ENCODE measurements at places on chromosomes 4 and X.

DNA sequence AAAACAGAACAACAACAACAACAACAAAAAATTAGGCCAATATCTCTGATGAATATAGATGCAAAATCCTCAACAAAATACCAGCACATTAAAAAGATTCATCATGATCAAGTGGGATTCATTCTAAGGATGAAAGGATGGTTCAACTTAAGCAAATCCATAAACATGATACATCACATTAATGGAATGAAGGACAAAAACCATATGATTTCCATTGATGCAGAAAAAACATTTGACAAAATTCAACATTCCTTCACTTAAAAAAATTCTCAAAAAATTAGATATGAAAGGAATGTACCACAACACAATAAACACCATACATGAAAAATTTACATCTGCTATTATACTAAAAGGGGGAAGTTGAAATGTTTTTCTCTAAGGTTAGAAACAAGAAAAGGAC lies 103.3 kb downstream of the IL15 start:
- DNase-seq: no peak

- DNase-seq: no peak
Observed at GRCh38 chr4:159463235-159463634, 360.4 kb downstream of the RAPGEF2 start.

DNA sequence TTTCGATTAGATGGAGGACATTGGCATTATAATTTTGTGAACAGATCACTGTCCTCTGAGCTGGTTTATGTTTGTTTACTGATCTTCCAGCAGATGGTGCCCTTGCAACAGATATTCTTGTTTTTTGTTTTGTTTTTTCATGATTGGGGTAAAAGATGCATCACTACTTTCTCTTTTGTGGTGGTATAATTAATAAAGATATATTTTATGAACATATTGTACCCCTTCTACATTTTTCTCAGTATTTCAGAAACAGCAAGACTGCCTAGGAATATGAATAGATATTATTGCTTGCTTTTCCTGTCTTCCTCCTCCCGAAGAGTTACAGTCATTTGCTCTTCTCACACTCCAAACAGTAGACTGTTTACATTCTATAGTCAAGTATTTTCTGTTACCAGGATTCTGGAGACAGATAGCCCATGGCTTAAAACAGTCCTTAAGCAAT lies 905.2 kb downstream of the TRAM1L1 start:
- no peak for DNase-seq

GRCh38 chrX:134628663-134629062 lies 29.6 kb downstream of the PLAC1 start:
- no peak for DNase-seq

DNA sequence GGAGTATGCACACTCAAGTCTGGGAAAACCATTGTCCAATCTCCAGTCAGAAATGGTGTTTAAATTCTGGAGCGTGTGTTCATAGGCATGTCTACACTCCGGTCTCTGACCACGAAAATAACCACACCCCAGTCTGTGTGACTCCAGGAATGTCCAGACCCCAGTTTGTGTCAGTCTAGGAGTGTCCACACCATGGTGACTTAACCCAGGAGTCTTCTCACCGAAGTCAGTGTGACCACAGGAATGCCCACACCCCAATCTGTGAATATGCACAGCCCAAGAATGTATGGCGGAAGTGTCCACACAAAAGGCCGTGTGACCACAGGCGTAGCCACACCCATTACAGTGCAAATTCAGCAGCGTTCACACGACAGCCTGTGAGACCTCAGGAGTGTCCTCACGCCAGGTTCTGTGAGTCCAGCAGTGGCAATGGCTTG lies 11.4 kb downstream of the FTSJ1 start:
- no peak for DNase-seq

DNA sequence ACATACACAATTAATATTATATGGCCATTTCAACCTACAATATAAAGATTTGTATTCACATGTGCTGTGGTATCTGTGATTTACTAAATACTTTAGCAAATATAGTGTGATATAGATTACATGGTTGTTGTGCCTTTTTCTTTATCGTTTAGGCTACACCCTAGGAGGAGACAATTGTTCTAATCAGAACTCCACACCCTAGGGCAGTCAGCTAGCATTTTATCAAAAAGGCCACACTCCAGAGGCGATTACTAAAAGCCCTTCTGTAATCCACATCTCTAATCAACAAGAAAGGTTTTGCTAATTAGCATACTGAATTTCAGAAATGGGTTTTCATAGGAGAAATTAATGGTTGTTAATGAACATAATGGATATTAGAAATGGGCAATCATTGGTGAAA lies 319.5 kb upstream of the NOCT start:
- no peak for DNase-seq

- DNase-seq: no peak
Observed at GRCh38 chr4:183621875-183622274, 37.1 kb downstream of the RWDD4 start.

- no peak for DNase-seq
Observed at GRCh38 chr4:176198316-176198903, 3.0 kb upstream of the SPATA4 start.

DNA sequence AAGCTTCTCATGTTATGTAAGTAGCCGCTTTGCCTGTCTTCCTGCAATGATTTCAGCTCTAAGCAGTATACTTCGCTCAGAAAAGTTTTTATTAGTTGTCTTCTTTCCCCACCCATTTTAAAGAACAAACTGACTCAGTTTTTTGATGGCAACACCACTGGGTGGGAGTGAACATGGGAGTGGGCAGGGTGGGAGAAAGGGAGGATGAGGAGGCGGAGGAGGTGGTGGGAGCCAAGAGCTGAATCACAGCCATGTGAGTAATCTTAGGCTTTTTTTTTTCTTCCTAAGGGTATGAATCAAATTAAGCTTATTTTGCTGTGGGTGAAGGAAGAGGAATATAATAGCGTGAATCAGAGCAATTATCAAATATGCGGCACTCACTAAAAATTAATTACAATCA lies 574.3 kb upstream of the DIPK2B start:
- no peak for DNase-seq

- DNase-seq: no peak
Observed at GRCh38 chr4:41256740-41257256, at the start of gene UCHL1. UCHL1 (plus strand) TSS chr4:41256928; CDS start chr4:41256977, 49 bp downstream.

DNA sequence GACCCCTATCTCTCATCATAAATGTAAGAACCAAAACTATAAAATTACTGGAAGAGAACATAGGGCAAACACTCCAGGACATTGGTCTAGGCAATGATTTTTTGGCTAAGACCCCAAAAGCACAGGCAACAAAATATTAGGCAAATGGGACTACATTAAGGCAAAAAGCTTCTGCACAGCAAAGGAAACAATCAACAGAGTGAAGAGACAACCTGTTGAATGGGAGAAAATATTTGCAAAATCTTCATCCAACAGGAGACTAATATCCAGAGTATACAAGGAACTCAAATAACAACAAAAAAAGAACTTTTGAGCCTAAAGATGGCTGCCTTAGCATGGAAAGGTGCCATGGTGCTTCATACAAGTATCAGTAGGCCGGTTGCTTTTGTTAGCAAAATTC lies 111.1 kb upstream of the FMR1 start:
- DNase-seq: no peak

GRCh38 chrX:155985208-155985607 lies 12.3 kb upstream of the IL9R start:
- DNase-seq: no peak

DNA sequence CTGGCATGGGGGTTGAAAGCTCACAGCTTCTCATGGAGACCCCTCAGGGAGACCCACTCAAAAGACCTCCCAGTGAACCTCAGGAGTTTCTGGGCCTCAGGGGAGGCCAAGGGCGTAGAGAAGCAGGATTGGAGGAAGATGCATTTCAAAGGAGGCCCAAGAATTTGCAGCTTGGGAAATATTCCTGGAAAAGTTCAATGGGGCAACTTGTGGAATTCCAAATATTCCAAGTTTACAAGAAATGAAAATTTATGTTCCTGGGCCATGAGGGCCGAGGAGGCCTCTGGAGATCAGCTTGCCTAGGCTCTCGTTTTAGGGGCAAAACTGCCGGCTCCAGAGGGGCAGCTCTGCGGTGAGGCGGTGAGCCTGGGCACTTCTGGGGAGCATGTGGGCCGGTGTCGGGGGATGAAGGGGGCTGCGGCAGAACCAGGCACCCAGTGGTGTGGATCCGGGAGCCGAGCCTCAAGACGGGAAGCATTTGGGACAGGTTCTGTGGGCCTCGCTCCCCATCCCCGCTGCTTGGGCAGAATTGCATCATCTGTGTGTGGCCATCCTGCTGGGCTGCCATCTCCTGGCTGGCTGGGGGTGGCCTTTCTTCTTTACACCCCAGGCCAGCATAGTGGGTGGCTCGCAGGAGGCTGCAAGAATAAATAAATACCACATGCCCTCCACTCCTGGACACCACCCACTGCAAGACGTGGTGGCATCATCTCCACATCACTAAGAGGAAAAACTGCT lies 54.6 kb upstream of the GPR78 start:
- DNase-seq: no peak

DNA sequence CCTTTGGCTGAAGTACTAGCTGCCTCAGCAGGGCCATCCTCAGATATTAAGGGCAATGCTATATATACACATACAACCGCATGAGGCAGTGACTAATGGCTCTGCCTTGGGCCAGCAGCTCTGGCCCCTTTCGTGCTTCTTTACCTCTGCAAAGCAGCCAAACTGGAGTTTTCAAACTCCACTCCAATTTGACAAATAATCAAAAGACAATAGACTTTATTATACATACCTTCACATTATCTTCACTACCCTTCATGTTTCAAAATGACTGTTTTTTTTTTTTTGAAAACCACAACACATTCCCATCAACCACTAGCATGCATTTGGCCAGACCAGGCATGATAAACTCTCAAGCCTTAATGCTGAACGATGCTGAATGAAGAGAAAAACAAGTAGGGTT lies 187.7 kb downstream of the ENOX2 start:
- no peak for DNase-seq

- DNase-seq: no peak
Observed at GRCh38 chr4:87698394-87698793, 48.3 kb downstream of the DMP1 start.

DNA sequence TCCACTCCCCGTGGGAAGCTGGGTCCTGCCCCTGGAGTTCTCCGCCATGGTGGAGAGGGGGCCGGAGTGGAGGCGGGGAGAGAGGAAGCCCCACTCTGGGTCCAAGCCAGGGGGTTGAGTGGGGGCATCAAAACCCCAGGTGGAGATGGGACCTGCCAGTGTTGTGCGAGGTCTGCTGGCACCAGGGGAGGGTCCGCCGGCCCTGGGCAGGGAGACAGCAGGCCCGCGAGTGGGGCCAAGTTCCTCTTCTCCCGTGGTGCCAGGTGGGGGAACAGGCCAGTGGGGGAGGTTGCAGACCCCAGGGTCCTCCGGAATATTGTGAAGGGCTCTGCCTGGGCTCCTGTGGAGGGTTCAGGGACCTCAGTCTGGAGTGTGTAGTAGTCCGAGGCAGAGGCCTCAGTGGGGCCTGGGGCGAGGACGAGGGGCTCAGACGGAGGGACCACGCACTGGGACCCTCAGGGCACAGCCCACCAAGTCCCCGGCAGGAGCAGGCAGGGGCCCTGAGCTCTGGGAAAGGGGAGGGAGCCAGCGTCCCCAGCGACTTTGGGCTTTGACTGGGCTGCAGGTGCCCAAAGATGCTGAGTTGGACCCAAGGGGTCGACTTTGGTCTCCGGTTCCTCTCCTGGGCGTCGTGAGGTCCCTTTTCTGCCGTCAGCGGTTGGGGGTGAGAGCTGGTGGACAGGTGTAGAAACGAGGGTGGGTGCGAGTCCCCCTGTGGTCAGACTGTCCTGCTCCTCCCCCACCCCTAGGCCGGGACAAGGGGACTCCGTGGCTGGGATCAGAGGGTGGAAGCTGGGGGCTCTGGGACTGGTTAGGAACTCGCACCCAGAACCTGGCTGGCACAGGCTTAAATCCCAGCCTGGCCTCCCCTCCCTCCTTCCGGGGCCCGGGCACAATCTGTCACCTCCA lies 43.8 kb upstream of the NKX1-1 start:
- DNase-seq: no peak

GRCh38 chr4:188955066-188955465 lies 815.8 kb downstream of the TRIML1 start:
- no peak for DNase-seq

- DNase-seq: no peak
Observed at GRCh38 chrX:46841346-46841745, 4.5 kb downstream of the RP2 start.

DNA sequence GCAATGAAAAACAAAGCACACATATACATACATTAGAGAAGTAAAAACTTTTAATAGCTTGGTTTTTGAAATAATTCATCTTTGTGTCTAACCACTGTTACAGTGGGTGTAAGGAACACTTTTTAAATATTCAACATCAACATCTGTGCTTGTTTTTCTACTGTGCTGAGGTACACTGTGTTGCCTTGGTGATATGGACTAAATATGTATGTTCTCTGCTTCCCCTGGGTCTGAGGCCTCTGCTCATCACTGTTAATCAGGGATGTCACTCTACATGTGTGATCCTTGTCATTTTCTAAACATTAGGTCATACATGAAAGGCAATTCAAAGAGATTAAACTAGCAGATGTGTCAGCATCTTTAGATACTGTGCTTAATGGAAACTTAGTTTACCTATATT lies 10.9 kb downstream of the MCTS1 start:
- DNase-seq: no peak

DNA sequence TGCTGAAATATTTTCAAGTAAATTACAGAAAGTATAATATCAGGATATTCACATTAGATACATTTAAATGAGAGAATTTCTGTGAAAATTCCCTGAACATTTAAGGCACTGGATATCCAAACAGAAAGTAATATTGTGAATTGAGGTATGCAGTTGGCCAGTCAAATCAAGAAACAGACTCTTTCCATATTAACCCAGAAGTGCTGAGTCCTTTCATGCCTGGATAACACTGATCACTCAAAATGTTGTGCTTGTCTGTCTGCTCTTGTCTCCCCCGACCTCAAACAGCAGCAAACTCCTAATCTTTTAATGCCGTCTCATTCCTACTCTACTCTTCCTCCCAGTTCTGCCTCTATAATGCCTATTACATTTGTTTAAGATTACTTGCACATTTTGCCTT lies 51.2 kb downstream of the TBC1D9 start:
- no peak for DNase-seq

DNA sequence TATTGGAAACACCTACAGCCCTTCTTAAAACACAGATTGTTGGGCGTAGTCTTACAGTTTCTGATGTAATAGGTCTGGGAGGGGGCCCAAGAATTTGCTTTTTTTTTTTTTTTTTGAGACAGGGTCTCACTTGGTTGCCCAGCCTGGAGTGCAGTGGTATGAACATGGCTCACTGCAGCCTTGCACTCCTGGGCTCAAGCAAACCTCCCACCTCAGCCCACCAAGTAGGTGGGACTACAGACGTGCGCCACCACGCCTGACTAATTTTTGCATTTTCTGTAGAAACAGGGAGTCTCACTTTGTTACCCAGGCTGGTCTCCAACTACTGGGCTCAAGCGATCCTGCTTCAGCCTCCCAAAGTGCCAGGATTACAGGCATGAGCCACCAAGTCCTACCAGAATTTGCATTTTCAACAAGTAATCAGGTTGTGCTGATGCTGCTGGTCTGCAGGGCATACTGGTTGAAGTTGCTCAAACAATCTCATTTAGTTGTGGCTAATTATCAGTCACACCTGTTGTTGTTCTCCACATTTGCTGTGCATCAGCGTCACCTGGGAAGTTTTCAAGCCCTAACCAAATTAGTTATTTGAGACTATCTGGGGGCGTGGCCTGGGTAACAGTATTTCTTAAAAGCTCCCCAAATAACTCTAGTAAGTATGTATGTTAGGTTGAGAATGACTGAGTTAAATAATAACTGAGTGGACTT lies 14.0 kb downstream of the TMEM154 start:
- DNase-seq: no peak

GRCh38 chr4:83716874-83717273 lies 181.0 kb downstream of the GPAT3 start:
- no peak for DNase-seq

GRCh38 chrX:29071525-29072320 lies 484.5 kb downstream of the IL1RAPL1 start:
- no peak for DNase-seq
